HepG2 (cell line): ENCODE measurements at places on chromosomes 3 and 15. TPM values are rescaled to one million over a fixed set of nuclear protein-coding genes. Genes with fewer than 3 reads are reported as not detected.

Gene RPN1
- total RNA-seq: 158 and 342 TPM in 2 replicates

DNA sequence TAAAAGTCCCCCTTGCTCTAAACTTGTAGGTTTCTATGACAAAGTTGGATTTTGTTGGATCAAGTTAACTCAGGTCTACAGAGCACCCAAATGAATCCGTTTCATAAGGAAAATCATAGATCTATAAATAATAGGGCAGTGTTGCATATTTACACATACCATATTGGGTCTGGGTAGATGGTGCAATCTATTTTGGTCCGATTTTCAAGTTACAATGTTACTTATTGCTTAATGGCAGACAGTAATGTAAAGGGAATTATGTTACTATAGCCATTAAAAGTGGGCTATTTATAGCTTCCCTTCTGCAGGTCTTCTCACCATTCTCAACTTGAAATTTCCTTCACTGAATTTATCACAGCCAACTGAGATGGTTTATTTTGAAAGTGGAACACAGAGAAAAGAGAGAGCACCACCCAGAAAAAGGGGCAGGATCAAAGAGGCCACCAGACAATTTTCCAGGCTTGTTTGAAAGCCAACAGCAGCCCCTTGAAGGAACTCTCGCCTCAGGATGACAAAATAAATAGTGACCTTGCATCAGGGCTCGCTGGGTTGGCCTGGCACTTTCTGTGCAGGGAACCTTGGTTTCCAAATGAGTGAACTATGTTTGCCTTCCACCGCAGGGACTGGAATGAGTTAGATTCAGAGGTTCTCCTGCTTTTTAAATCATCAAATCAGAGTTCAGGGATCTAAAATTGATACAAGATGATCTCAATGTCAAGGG, 260.2 kb upstream of the HES1 start:
- no peak overlapping the region for H3K27ac ChIP-seq
- peaks cover 54% of the 10 kb centered on the region for H3K4me1 ChIP-seq
- H3K4me3 ChIP-seq: no peak overlapping the region
- H3K36me3 ChIP-seq: no peaks in the 10 kb centered on the region

Gene CELSR3
- total RNA-seq: 3.2 and 5.4 TPM in 2 replicates

GRCh38 chr3:128362026-128362965, 104.4 kb downstream of the DNAJB8 start:
- no peak overlapping the region for H3K27ac ChIP-seq
- peaks cover 69% of the 10 kb centered on the region for H3K4me1 ChIP-seq
- H3K27me3 ChIP-seq: no peaks in the 10 kb centered on the region
- no peak for DNase-seq

Gene GPR176
- total RNA-seq: 0.15 and 0.20 TPM in 2 replicates

Gene ATP8B4
- 0.18 and 0.69 TPM in 2 replicates for total RNA-seq

DNA sequence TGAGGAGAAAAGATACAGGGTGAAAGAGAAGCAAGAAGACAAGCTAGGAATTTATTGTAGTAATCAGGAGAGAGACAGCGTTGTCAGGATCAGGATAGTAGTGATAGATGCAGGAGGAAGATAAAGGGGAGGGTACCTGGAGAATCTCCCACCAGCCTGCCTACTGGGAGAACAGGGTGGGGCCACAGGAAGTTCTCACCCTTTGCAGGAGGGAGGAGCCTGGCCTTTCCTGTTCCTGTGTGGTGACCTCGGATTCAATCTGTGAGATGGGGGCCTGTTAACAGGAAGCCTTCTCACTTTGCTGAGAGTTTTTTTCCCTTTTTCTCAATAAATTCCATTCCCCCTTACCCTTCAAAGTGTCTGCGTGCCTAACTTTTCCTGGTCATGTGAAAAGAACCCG, 37.6 kb downstream of the GMPS start:
- H3K4me3 ChIP-seq: no peak overlapping the region
- no peak overlapping the region for H3K27ac ChIP-seq

GRCh38 chr3:14231998-14232501, 53.4 kb downstream of the LSM3 start:
- H3K4me3 ChIP-seq: no peak overlapping the region
- DNase-seq: no peak
- H3K4me1 ChIP-seq: peaks cover 28% of the 10 kb centered on the region
- no peaks in the 10 kb centered on the region for H3K36me3 ChIP-seq

- no peaks in the 10 kb centered on the region for H3K27me3 ChIP-seq
- no peak overlapping the region for H3K4me3 ChIP-seq
- no peaks in the 10 kb centered on the region for H3K36me3 ChIP-seq
- H3K27ac ChIP-seq: peak overlapping the region; percentile 20
- DNase-seq: no peak
- peaks cover 20% of the 10 kb centered on the region for H3K4me1 ChIP-seq
These were observed 18.0 kb downstream of the SPCS1 start for GRCh38 chr3:52723935-52724334.

DNA sequence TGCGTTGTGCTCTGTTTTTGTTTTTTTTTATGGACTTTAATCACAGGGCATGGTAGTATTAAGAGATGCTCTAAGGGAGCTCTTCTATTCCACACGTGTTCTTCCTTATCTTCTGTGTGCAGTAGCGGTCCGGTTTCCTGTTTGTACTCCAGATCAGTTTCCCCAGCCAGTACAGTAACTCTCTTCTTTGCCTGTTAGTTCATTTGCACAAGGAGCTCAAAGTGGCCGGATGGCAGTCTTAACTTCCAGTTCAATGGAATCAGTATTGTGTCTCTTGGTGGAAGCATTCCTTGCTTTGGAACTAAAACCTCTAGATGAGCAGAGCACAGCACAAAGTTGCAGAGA, 122.0 kb downstream of the KLF13 start:
- no peaks in the 10 kb centered on the region for H3K4me1 ChIP-seq
- H3K4me3 ChIP-seq: no peak overlapping the region
- H3K36me3 ChIP-seq: no peaks in the 10 kb centered on the region
- H3K27ac ChIP-seq: no peak overlapping the region
- peaks cover 4% of the 10 kb centered on the region; the same call in 1 of the 3 replicates for H3K27me3 ChIP-seq

GRCh38 chr15:70039917-70040316, 57.8 kb downstream of the TLE3 start:
- H3K4me1 ChIP-seq: no peaks in the 10 kb centered on the region
- peaks cover 24% of the 10 kb centered on the region for H3K27me3 ChIP-seq
- no peak for DNase-seq
- no peak overlapping the region for H3K27ac ChIP-seq
- H3K36me3 ChIP-seq: no peaks in the 10 kb centered on the region

Gene ATP13A5
- not detected in 2 replicates for total RNA-seq

GRCh38 chr15:79676621-79677020, 220.2 kb downstream of the MTHFS start:
- H3K4me3 ChIP-seq: no peak overlapping the region
- no peak overlapping the region for H3K27ac ChIP-seq
- no peaks in the 10 kb centered on the region for H3K4me1 ChIP-seq
- no peaks in the 10 kb centered on the region for H3K36me3 ChIP-seq

DNA sequence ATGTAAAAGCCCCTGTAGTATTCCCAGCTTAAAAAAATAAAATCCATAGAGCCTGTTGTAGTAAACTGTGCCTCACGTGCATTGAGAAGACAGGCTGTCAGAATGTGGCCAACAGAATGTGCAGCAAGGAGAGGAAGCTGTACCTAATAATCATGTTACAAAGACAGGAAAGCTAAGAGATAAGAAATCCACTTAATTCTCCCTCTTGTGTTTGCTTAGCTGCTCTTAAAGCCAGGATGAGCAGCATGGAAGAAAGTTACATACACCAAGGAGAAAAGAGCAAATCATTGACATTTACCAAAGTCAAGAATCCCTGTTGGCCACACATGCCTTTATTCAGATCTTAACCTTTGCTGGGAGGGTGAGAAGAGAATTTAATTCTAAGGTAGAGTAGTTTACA, 85.9 kb downstream of the TNIK start:
- DNase-seq: no peak
- H3K36me3 ChIP-seq: no peaks in the 10 kb centered on the region
- no peaks in the 10 kb centered on the region; the same call in 1 of the 2 replicates for H3K27me3 ChIP-seq
- no peaks in the 10 kb centered on the region for H3K4me1 ChIP-seq

DNA sequence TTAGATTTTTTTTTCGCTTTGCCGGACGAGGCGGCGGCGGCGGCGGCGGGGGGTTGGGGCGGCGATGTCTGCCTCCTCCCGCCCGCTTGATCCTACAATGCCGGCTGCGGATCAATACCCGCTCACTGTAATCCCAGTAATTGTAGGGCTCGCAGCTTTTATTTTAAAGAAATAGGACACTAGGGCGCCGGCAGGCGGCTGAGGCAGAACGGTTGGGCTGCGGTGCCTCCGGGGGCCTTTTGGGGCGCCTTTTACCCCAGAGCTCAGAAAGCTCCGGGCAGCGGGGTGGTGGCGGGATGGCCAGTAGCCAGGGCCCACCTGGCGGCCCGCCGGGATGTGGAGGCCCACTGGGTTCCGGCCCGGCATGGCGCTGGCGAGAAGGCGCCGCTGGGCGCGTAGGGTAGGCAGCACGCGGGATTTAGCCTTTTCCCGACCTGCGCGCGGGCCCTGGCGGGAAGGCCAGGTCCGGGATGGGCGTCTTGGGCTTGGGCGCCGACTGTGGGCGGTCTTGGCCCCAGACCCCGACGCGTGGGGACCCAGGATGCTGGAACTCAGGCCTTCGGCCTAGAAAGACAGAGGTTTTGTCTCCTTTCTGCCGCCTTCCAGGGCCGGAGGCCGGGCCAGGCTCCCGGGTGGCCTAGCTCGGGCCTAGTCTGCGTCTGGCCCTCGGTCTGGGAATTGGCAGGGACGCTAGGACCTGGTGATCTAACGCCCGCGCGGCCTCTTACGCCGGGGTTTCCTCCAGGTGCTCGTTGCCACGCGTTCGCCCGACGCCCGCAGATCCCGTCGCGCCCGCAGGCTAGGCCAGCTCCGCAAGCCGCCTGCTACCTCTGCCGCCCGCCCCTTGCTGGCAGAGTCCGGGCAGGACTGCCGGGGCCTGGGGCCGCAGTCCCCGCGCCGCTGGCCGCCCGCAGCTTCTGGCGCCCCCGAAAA, 15.5 kb upstream of the ONECUT1 start:
- H3K27ac ChIP-seq: no peak overlapping the region
- H3K27me3 ChIP-seq: peaks cover 39% of the 10 kb centered on the region
- no peaks in the 10 kb centered on the region for H3K36me3 ChIP-seq
- H3K4me3 ChIP-seq: no peak overlapping the region

DNA sequence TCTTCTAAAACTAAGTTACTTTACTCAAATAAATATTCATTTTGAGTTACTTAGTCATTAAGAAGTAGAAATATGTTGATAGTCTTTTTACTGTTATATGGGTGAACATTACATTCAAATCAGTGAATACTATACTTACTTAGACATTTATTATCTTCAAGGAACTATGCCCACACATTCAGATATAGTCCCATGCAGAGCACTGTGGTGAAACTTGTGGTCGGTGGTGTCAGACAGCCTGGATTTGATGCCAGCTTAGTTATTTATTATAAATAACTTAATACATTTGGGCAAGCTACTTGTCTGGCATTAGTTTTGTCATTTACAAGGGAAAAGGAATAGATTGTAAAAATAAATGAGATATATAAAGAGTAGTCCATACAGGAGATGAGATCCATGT, 149.5 kb downstream of the RAP2B start:
- no peaks in the 10 kb centered on the region for H3K36me3 ChIP-seq
- no peaks in the 10 kb centered on the region for H3K27me3 ChIP-seq
- H3K4me3 ChIP-seq: no peak overlapping the region
- DNase-seq: no peak

DNA sequence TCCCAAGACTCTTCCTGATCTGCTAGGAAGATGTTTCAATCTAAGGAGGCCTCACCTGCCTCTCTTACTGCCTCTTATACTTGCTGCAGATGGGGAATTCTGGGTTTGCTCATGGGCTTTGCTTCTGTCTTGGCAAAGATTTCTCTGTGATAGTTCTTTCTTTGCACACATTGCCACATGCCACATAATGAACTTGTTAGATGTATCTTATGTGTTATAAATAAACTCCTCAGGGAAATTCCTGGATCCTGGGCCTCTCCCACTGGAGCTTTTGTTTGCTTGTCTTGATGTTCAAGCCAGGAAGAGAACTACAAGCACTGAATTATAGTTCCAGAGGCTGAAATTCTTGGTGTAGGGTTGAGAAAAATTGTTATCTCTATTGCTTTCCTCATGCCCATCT, 12.2 kb downstream of the RTP1 start:
- H3K36me3 ChIP-seq: no peaks in the 10 kb centered on the region
- no peak for DNase-seq
- no peak overlapping the region for H3K4me3 ChIP-seq
- peaks cover 9% of the 10 kb centered on the region for H3K4me1 ChIP-seq
- H3K27me3 ChIP-seq: peaks cover 1% of the 10 kb centered on the region; the same call in 1 of the 2 replicates
- H3K27ac ChIP-seq: no peak overlapping the region

Gene AADAC
- 1.2 and 1.5 TPM in 2 replicates for total RNA-seq

DNA sequence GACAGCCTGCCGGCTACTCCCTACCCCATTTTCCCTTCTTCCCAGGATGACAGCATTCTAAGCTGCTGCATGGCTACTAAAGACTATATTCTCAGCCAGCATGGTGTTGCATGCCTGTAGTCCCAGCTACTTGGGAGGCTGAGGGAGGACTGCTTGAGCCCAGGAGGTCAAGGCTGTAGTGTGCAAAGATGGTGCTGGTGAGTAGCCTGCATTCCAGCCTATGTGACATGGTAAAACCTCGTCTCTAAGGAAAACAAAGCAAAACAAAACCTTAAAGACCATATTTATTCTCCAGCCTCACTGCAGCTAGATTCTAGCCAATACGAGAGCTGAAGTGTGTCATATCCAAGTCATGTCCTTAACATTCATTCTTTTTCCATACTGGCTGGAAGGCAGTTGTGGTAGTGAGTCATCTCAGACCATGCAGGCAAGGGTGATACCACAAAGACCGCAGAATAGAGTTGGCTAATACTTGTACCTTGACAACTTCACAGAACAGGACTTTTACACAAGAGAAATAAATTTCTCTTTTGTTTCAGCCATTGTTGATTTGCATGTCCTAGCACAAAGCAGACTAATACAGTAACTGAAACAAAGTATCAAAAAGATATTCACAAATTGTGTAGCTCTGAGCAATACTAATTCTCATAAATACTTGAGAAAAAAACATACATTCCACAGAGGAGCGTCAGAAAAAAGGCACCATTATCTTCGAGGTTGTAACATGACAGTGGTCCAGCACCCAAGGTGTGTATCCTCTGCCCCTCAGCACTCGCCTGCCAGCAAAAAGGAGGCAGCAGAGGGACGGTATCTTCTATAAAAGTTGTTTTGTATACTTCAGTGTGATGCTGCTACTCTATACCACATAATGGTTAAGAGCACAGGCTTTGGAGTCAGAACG, 14.8 kb downstream of the PBRM1 start:
- H3K36me3 ChIP-seq: peaks cover 14% of the 10 kb centered on the region
- H3K27ac ChIP-seq: no peak overlapping the region
- no peaks in the 10 kb centered on the region for H3K27me3 ChIP-seq

DNA sequence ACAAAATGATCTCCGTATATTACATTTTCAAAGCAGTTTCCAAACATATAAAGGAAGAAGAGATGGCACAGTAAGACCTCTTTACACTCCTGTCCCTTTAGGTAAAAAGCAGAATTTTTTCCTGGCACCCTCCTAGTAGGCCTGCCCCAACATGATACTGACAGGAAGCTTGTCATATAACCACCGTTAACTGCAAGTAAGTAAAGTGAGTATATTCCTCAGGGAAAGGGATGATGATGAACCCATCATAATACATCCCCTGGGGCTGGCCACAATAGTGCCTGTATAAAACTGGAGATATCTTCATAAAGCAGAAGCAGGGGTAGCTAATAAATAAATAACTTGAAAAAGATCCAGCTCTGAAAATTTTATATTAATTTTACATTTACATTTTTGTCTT, 893.0 kb downstream of the DIPK2A start:
- no peaks in the 10 kb centered on the region for H3K27me3 ChIP-seq
- DNase-seq: no peak
- H3K27ac ChIP-seq: no peak overlapping the region
- no peak overlapping the region for H3K4me3 ChIP-seq
- H3K36me3 ChIP-seq: no peaks in the 10 kb centered on the region
- H3K4me1 ChIP-seq: no peaks in the 10 kb centered on the region

Gene GLDN
- total RNA-seq: 0.59 and 0.86 TPM in 2 replicates
